ENCODE measurements at places on chromosomes 3 and 15.

- DNase-seq = no peak
These were observed 211.6 kb downstream of the CNTN3 start for GRCh38 chr3:74402821-74403220.

DNA sequence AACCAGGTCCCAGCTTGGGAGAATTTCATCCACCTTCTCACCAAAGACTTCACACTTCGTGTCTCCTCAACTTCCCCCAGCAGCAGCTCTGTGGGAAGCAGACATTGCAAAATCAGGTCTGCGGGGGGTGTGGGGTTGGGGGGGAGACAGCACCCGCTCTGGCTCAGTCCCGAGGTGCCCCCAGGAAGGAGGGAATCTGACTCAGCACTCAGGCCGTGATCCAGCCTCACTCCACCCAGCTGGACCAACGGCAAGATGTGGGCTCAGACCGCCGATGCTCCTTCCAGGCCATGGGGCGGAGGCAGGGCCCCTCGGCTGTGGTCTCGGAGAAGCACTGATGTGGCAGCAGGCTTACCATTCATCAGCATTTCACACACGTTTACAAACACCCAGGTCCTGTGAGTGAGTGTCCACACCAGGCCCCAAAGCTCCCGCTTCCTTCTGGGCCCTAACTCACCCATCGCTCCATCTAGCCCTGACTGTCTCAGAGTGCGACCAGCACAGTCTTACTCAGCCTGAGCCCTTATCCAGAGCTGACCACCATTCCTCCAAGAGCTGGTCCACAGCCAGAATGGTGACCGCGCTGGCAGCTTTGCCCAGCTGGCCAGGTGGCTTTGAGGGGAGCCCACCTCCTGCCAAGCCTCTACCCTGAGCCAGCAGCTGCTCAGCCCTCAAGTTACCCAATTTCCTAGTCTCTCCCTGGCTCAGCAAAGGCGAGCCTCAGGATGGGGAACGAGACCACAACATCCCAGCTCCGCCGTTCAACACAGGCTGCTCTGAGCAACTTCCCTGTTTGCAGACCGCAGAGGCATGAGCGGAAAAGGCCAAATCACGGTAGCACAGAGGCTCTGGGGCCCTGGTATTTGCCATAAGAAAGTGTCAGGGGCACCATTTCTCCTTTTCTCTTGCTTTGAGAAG lies 3.3 kb downstream of the STAB1 start:
- DNase-seq = no peak

DNA sequence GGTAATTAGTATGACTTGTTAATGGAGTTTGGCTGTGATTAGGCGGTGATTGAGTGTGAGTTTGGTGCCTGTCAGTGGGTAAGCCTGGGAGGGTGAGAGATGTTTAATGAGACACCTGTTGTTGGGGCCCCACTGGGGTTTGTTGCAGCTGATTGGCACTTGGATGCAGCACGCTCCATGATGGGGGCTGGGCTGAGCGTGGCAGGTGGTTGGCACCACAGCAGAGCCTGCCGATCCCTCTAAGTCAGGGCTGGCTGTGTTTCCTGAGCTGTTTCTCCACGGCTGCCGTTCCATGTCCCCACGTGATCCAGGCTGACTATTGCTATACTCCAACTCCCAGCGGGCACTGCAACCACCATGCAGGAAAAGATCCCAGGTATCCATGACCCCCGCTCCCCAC lies 93.5 kb upstream of the ARRDC4 start:
- DNase-seq = no peak

DNA sequence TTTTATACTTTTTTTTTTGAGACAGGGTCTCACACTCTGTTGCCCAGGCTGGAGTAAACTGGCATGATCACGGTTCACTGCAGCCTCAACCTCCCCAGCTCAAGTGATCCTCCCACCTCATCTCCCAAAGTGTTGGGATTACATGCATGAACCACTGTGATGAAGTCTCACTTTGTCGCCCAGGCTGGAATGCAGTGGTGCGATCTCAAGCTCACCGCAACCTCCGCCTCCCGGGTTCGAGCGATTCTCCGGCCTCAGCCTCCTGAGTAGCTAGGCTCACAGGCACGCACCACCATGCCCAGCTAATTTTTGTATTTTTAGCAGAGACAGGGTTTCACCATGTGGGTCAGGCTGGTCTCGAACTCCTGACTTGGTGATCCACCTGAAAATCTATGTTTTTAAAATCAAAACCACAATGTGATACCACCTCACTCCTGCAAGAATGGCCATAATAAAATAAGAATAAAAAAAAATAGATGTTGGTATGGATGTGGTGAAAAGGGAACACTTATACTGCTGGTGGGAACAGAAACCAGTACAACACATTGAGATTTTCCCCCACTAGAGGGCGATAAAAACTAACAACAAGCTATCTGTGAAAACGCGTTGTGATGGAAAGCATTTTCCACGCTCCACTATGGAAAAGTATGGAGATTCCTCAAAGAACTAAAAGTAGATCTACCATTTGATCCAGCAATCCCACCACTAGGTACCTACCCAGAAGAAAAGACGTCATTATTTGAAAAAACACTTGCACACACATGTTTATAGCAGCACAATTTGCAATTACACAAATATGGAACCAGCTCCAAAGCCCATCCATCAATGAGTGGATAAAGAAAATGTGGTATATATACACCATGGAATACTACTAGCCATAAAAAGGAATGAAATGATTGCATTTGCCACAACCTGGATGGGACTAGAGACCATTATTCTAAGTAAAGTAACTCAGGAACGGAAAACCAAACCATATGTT lies 26.8 kb upstream of the OCA2 start:
- DNase-seq = no peak

DNA sequence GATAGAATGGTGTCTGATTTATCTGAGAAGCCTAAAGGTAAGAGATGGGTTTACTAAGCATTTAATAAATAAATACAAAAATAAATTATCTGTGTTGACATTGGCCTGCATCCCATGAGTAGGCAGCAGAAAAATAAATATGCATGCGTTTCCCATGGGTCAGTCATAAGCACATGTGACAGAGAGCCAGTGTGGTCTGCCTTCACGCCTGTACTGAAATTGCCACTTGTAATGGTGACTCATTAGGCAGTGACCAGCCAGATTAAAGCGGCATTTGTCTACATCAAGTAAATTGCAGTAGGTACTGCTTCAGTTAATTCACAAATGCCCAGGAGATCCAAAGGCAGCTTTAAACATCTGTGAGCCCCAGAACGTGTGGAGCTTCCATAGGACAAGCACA lies 399.6 kb downstream of the NAALADL2 start:
- DNase-seq = no peak
